ENCODE measurements at places on chromosomes 6 and 20.

DNA sequence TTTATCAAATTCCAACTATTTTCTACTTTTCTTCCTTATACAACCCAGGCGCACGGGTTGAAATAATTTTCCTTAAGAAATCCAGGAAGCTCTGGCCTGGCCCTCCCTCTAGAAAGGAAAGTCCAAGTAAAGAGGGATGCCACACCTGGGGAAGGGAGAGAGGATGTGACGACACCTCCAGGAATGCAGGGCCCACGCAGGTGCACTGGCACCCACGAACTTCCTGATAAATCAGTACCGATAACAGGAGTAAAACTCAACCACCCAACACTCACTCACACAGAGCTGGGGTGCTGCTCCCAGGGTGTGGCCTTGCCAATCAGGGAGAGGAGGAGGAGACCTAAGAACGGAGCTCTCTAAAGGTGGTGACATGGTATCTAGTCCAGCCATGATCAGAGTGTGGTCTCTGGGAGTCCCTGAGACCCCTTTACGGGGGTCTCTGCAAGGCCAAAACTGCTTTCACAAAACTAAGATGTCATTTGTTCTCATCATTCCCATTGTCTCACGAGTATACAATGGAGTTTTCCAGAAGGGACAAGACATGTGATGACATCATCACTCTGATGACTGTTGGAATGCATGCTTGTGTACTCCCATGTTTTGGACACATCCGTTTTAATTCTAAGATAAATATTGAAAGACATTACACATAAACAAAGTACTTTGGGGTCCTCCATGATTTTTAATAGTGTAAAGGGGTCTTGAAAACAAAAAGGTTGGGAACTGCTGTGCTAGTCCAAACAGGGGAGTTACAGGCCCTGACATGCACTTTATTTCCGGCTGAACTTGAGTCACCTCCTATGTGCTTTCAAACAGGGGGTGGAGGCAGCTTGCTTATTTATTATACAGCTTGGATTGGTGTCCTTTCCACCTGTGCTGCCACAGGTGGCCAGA lies 2.2 kb upstream of the PARD6B start:
- DNase-seq, result no peak

GRCh38 chr6:118102401-118102800 lies 195.3 kb downstream of the SLC35F1 start:
- DNase-seq, result no peak

- no peak for DNase-seq
Measured at GRCh38 chr6:87182940-87183339, 27.6 kb downstream of the ZNF292 start.

- peak; percentile 77 for DNase-seq
Measured at GRCh38 chr6:34236443-34237315, at the start of gene HMGA1. TSS of gene HMGA1 (plus strand) at chr6:34236873. CDS start at chr6:34240781, 3,908 bp downstream.

DNA sequence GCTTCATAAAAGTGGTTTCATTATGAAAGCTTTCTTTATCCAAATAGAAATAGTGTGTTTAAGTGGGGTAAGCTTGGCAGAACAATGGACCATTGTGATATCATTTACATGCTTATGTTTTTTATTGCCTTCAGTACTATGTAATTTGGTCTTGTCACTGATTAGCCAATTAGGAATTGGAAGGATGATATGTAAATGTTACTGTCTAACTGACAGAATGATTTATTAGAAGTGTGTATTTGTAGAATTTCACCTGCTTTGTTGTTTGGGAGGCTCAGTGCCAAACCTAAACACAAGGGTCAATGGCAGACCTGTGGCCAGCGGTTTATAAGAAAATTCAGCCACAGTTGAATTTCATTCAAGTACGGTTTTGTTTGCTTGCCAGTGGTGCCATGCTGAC lies 39.0 kb downstream of the AIG1 start:
- DNase-seq, result no peak

DNA sequence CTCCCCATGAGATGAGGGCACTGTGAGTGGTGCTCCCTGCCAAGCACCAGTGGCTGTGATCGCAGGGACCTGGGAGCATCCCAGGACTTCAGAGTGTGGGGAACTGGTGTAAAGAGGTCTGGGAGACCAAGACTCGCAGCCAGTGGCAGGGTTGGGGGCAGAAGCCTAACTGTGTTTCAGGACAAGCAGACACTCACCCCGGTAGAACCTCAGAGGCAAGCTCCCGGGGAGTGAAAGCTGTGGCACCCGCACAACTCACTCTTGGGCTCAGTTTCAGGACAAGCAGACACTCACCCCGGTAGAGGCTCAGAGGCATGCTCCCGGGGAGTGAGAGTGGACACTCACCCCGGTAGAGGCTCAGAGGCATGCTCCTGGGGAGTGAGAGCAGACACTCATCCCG lies 112.8 kb downstream of the ASXL1 start:
- no peak for DNase-seq

DNA sequence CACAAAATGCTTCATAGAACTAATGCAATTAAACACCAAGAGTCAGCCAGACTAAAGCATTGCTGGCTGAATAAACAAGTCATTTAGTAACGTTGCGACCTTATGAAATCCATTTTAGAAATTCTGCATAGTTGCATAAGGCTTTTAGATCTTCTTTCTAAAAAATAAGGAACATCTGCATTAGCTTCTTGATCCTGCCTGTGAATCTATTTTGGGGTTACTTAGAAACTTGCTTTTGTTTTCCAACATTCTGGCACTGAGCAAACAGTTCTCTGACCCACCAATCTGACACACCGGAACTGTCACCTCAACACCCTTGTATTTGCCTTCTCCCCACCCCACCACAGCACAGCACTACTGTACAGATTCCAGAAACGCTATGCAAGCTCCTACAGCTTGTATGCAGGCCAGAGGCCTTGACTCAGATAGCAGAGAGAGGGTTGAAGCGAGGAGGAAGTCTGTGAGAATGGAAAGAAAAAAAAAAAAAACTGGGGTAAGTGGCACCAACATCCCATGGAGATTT lies 55.0 kb downstream of the KIF13A start:
- DNase-seq, result no peak

DNA sequence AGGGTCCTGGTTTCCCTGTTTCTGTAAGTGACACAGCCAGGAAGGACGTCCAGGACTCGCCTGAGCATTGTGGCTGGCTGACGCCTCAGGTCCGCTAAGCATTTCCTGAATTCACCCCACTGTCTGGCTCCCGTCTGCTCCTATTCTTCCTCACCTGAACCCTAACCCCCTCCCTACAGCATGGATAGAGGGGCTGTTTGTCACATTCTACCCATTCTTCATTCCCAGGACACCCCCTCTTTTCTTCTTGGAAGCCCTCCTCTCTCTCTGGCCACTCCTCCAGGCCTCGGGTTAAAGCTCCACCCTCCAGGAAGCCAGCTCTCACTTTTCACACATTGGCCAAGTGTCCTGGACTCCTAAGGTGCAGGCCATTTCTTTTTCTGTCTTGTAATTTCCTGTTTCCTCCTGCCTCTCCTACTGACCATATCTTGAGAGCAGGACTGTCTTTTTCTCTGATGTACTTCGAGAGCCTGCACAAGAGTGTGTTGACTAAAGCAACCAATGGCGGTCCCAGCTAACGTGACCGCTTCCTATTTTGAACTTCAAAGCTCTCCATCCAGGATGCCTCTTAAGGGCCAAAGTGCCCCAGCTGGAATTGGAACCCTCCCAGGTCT lies 24.2 kb upstream of the MYMX start:
- no peak for DNase-seq

DNA sequence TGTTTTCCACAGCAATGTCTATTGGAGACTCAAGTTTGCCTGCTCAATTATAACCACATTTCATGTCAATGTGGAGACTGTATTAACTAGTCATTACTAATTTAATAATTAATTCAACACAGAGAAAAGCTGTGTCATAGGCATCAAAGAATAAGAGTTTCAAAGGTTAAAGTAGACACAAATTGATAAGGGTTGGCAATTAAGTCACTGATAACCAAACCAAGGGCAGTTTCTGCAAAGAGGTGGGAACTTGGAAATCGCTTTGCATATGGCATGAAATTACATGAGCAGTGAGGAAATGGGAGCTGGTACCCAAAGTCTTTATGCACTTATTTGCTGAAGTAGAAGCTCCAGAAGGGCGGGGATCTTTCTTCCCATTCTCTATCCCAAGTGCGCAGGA lies 34.2 kb downstream of the GCLC start:
- DNase-seq, result no peak

DNA sequence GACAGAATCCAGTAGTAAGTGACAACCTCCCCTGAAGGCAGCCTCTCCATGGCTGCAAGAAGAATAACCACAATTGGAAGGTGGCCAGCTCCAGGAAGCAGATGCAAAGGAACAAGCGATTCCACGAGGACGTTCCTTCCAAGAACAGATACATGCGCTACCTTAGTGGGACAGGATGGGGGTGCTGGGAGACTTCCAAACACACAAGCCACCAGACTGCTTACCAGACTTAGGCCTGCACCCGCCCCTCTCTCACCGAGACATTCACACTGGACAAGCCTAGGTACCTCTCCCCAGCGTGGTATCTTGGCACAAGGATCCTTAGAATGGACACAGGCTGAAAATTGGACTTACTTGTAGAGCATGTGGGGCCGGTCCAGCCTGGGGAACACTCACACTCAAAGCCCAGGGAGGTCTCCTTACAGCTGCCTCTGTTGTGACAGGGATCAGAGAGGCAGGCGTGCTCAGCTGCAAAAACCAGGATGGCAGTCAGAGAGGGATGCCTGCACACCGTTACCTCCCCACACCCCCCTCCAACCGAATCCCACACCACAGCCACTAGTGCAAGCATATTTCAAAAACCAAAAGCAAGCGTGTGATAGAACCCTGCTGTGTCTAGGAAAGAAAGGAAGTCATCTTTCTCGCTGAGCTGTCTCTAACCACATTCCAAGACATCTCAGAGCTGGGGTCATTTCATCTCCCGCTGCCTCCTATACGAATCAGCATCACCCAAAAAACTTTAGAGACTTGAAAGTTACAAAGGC lies 22.4 kb downstream of the JAG1 start:
- no peak for DNase-seq

DNA sequence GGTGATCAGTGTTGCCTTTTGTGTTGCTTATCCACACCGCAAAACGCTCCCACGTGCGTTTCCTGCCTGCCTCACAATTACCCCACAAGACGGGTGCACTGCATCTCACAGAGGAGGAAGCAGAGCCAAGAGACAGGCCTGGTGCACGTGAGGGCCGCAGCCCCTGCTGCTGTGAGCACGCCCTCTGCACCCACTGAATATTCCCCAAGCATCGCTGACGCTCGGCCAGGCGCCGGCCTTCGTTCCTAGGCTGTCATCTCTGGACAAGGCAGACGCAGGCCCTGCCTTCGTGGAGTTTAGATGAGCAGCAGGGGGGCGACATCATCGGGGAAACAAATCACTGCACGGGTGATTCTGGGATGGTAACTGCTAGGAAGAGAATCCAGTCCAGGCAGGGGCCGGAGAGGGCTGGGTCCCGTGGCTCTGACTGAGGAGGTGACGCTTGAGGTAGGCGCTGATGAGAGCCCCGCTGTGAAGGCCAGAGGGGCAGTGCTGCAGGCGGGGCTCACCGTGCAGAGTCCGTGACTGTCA lies 162.4 kb upstream of the QKI start:
- no peak for DNase-seq

GRCh38 chr6:36368921-36369865 lies 18.3 kb downstream of the ETV7 start:
- DNase-seq, result no peak

DNA sequence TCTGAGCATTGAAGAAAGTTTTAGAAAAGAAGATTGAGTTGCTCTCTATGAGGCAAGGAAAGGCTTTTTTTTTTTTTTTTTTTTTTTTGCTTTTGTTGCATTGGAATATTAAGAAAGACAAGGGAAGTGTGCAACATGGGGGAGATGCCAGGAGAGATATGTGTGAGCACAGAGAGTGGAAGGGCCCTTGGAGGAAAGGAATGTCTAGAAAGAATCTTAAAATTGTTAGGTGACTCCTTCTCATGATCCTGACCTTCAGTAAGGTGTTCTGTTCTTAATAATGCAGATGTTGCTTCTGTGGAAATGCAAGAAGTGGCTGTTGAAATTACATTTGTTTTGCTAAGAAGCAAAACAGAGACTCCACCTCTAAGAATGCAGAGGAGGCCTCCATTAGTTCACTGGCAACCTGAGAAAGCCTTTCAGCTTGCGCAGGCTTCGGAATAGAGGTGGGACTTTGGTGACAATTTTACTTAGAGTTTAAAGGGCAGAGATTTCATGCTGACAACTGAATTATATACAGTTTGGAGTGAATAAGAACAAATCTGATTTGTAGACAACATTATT lies 118.0 kb upstream of the ASCC3 start:
- no peak for DNase-seq

DNA sequence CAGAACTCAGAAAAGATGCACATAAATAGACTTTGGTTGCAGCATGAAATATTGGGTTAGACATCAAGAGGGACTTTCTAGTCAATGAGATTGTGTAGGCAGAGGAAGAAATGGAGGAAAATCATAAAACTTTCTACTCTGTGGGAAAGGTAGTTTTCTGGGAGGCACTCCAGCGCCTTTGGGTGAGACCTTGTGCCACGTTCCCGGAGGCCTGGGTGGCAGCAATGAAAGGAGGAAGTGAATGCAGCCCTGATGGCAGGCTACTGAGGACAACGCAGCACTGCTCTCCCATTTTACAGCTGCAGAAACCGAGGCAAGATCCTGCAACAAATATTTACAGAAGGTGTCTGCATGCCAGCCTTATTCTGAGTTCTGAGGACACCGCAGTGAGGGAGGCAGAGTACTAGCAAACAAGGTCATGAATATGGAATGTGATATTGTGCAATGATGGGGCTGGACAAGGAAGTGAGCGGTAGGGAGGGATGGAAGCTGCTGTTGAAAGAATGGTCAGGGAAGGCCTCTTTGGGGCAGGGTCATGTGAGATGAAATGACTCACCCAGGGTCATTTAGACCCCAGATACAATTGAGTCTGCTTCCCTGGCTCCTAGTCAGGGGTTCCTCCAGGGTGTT lies 159.1 kb downstream of the TFAP2C start:
- DNase-seq, result no peak

DNA sequence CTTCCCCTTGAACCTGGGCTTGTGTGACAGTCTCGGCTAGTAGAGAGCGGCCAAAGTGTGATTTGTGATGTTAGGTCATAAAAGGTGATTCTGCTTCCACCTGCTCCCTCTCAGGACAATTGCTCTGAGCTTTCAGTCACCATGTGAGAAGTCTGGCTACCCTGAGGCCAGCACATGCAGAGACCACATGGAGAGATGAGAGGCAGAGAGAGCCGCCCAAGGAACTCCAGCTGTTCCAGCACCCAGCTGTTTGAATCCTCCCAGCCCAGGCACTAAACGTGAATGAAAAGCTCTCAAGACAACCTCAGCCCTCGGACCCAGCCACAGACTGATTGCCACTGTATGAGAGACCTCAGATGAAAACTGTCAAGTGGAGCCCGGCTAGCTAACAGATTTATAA lies 143.4 kb upstream of the EEF1E1 start:
- DNase-seq, result no peak
